Glomerular endothelial cell (primary cell): ENCODE measurements at places on chromosomes 13 and 19. TPM values are rescaled to one million over a fixed set of nuclear protein-coding genes. Genes with fewer than 3 reads are reported as not detected.

Gene GPR183
- 0.10 and 0.58 TPM in 2 replicates for total RNA-seq

Gene SMIM44
- total RNA-seq: not detected in 2 replicates

Gene FGF21
- not detected in 2 replicates for total RNA-seq

Gene ZNF625
- 8.5 and 12.3 TPM in 2 replicates for total RNA-seq

Gene ASF1B
- total RNA-seq: 3.6 and 17.7 TPM in 2 replicates

Gene IL4I1
- 20.4 and 20.6 TPM in 2 replicates for total RNA-seq

Gene NLRP5
- not detected in 2 replicates for total RNA-seq

Gene MRPS31
- total RNA-seq: 13.1 and 15.4 TPM in 2 replicates

Gene PRODH2
- total RNA-seq: not detected in 2 replicates

Gene BRCA2
- total RNA-seq: 1.8 and 3.9 TPM in 2 replicates
